ENCODE measurements at places on chromosomes 12 and 14. TPM values are rescaled to one million over a fixed set of nuclear protein-coding genes. Genes with fewer than 3 reads are reported as not detected.

- H3K36me3 ChIP-seq, result no peaks in the 10 kb centered on the region
- DNase-seq, result no peak
- H3K4me1 ChIP-seq, result no peaks in the 10 kb centered on the region
These were observed 391.5 kb downstream of the APAF1 start for GRCh38 chr12:99036566-99036965.

DNA sequence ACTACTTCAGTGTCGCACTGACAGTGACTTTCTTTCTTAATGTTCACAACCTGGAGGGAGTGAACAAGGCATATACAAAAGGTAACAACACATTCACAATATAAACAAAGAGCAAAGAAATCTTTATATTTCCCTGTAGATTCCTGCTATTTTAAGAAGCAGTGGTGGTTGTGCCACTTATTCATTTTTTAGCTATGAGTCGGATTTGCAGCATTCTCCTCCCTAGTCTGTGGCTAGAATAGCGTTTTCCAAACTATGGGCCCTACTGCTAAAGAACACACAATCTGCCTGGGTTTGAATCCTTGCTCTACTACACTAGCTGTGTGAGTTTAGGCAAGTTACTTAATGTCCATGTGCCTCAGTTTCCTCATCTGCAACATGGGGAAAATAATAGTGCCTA, 18.6 kb upstream of the MDM1 start:
- peaks cover 5% of the 10 kb centered on the region for H3K4me1 ChIP-seq
- H3K27ac ChIP-seq, result no peak overlapping the region
- no peak for DNase-seq
- no peak overlapping the region for H3K4me3 ChIP-seq

DNA sequence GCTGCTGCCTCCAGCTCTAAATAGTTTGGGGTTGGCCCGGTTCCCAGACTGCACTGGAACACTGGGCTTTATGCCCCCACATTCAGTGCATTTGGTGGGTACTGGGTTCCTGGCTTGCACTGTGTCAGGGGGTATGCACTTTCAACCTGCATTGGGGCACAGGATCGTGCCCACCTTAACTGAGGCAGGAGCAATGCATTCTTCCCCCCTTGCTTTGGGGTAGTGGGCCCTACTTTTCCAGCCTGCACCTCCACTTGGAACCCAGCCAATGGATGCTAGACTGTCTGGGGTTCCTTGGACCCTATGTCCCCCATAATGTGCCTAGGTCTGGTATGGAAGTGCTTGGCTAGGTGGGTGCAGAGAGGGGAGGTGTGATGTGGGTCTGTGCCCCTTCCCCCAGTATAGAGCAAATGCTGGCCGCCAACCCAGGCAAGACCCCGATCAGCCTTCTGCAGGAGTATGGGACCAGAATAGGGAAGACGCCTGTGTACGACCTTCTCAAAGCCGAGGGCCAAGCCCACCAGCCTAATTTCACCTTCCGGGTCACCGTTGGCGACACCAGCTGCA, 615 bp downstream of the TARBP2 start:
- H3K27me3 ChIP-seq, result peaks cover 2% of the 10 kb centered on the region
- peak overlapping the region; percentile 95 for H3K4me3 ChIP-seq
- peaks cover 12% of the 10 kb centered on the region for H3K36me3 ChIP-seq
- peak overlapping the region; percentile 98 for H3K27ac ChIP-seq
- no peak for DNase-seq

- no peak for DNase-seq
- no peak overlapping the region for H3K27ac ChIP-seq
- H3K36me3 ChIP-seq, result no peaks in the 10 kb centered on the region
- H3K4me1 ChIP-seq, result no peaks in the 10 kb centered on the region
- H3K27me3 ChIP-seq, result peaks cover 3% of the 10 kb centered on the region
These were observed 64.2 kb upstream of the PYGL start for GRCh38 chr14:51008446-51008845.

DNA sequence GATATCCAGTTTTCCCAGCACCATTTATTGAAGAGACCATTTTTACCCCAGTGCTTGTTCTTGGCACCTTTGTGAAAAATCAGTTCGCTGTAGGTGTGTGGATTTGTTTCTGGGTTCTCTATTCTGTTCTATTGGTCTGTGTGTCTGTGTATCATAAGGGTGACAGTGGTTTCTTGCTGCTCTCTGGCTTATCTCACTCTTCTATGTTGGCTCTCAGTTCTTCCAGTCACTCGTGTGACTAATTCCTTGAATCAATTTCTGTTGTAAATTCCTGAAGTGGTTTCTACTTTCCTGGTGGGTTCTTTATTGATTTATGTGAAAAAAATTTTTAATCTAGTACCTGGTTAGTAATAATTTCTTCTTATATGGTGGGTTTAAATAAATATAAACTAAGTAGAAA, 58.3 kb downstream of the OTOGL start:
- H3K36me3 ChIP-seq, result peaks cover 2% of the 10 kb centered on the region
- H3K4me3 ChIP-seq, result no peak overlapping the region
- H3K27ac ChIP-seq, result no peak overlapping the region
- DNase-seq, result no peak
- H3K4me1 ChIP-seq, result peaks cover 23% of the 10 kb centered on the region
- peaks cover 4% of the 10 kb centered on the region for H3K27me3 ChIP-seq

DNA sequence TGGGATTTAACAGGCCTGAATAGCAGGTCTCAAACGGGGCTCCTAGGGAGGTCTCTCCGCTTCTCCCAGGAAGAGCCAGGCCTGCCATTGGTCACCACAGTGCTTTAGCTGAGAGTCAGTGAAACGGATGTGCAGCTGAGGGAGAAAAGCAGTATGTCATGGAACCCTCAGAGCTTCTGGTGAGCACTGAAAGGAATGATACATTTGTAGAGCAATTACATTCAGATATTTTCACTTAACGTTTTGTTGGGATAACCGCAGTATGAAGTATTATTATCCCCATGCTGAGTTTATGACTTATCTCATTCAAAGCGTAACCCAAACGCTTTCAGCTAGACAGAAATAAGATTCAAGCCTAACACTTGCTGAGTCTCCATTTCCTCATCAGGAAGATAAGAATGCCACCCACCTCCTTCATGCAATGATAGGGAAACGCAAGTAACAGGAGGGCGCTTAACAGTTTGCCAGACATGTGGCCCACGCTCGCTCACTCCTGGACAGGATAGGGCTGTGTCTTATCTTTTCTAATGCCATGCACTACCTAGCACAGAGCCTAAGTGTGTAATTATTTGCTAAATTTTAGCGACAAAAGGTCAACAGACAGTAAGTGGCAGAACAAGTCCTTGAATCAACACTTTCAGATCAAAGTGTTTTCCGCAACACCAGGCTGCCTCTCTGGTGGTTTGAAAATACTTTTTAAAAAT, 28.2 kb downstream of the DAD1 start:
- H3K27ac ChIP-seq, result peak overlapping the region; percentile 96
- H3K4me1 ChIP-seq, result peaks cover 94% of the 10 kb centered on the region
- H3K27me3 ChIP-seq, result peaks cover 2% of the 10 kb centered on the region
- H3K4me3 ChIP-seq, result peak overlapping the region; percentile 82
- peaks cover 25% of the 10 kb centered on the region for H3K36me3 ChIP-seq

- no peaks in the 10 kb centered on the region for H3K4me1 ChIP-seq
- H3K27me3 ChIP-seq, result no peaks in the 10 kb centered on the region
- DNase-seq, result no peak
- H3K36me3 ChIP-seq, result no peaks in the 10 kb centered on the region
- H3K4me3 ChIP-seq, result no peak overlapping the region
- H3K27ac ChIP-seq, result no peak overlapping the region
These were observed 144.8 kb downstream of the PIWIL1 start for GRCh38 chr12:130482448-130482847.

GRCh38 chr14:35814371-35815005, 5.4 kb upstream of the RALGAPA1 start:
- no peaks in the 10 kb centered on the region for H3K27me3 ChIP-seq
- peaks cover under 1% of the 10 kb centered on the region for H3K4me1 ChIP-seq
- no peak overlapping the region for H3K27ac ChIP-seq
- H3K4me3 ChIP-seq, result no peak overlapping the region
- DNase-seq, result peak; percentile 67

GRCh38 chr12:48924617-48925303, 532 bp downstream of the FKBP11 start:
- peak; percentile 38 for DNase-seq
- H3K4me3 ChIP-seq, result peak overlapping the region; percentile 89
- H3K27ac ChIP-seq, result peak overlapping the region; percentile 81
- H3K27me3 ChIP-seq, result no peaks in the 10 kb centered on the region

GRCh38 chr14:103019826-103020225, 37.5 kb downstream of the CDC42BPB start:
- peaks cover 2% of the 10 kb centered on the region for H3K4me1 ChIP-seq
- H3K27ac ChIP-seq, result no peak overlapping the region
- DNase-seq, result no peak
- H3K36me3 ChIP-seq, result no peaks in the 10 kb centered on the region
- peaks cover 4% of the 10 kb centered on the region for H3K27me3 ChIP-seq

- peaks cover 14% of the 10 kb centered on the region for H3K4me1 ChIP-seq
- H3K27ac ChIP-seq, result no peak overlapping the region
- peaks cover 51% of the 10 kb centered on the region for H3K27me3 ChIP-seq
- H3K36me3 ChIP-seq, result no peaks in the 10 kb centered on the region
These were observed 1.8 kb downstream of the KCNA1 start for GRCh38 chr12:4911316-4911994.

DNA sequence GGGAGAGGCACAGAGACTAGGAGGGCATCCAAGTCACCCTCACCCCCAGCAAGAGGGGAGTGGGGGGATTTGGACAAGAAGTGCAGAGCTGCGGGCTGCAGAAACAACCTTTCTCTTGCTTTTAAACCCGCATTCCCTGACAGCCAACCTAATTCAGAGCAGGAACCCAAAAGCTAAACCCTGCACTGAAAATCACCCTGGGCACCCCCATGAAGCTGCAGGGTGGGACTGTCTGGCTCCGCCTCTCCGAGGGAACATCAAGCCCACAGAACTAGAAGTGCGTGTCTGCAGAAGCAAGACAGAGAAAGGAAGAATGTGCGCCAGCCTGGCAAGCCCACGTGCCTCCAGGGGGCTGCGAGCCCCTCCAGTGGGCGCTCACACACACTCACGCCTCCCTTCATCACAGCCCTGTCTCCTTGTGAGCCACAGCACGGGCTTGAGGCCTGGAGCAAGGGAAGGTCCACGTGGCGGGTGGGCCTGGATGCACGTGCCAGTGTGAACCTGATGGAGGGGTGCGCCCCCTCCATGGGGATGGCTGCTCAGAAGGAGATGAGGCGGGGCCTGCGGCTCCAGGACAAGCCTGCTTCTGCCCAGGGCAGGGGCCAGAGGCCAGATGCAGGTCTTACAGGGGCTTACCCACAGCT, 27.8 kb upstream of the PNMA1 start:
- H3K27ac ChIP-seq, result peak overlapping the region; percentile 86
- DNase-seq, result no peak
- H3K4me1 ChIP-seq, result peaks cover 68% of the 10 kb centered on the region
- H3K4me3 ChIP-seq, result peak overlapping the region; percentile 83
- H3K27me3 ChIP-seq, result no peaks in the 10 kb centered on the region

DNA sequence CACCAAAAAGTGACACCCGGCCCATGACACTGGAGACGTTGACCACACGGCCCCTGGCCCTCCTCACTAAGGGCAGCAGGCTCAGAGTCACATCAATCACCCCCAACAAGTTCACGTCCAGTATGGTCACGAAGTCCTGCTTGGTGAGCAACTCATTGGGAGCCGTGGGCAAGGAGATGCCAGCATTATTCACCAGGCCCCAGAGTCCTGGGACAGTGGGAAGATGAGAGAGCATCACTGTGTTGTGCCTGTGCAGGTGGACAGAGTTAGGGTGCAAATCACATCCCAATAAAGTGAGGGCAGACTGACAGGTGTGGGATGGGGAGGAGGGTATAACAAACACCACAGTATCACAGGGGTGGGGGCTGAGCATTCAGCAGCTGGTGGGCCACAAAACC, 2.5 kb downstream of the RDH16 start:
- H3K36me3 ChIP-seq, result no peaks in the 10 kb centered on the region
- peaks cover 2% of the 10 kb centered on the region for H3K27me3 ChIP-seq
- no peak overlapping the region for H3K4me3 ChIP-seq
- no peak overlapping the region for H3K27ac ChIP-seq
- H3K4me1 ChIP-seq, result no peaks in the 10 kb centered on the region
- no peak for DNase-seq

DNA sequence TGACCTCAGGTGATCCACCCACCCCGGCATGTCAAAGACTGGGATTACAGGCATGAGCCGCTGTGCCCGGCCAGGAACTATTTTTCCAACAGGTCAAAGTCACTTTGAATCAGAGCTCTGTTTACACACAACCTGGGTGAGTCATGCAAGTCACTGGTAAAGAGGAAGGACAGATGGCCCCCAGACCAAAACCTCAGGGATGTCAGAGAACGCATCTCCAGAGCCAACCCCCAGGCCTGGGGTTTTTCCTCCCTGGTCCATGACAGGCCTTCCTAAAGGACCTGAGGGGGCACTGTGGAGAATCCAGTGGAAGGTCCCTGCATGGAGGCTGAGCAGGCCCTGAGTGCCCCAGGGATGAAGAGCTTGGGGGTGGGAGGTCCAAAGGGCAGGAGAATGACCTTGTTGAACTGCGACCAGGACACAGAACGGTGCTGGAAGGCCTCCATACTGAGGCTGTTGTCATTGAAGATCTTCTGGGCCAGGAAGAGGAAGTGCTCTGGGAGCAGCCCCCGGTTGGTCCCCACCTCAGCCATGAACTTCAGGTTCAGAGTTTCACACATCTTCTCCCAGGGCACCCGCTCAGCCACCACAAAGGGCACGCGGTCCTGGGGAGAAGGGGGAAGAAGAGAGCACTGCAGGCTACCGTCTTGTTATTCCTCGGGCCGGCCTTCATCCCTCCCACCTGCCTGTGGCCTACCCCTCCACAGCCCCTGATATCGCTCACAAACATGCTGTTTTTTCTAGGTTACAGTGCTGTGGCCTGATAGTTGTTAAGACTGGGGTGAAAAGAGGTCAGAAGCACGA, 9.1 kb downstream of the STAT6 start:
- DNase-seq, result no peak
- H3K27me3 ChIP-seq, result no peaks in the 10 kb centered on the region
- H3K36me3 ChIP-seq, result peaks cover 56% of the 10 kb centered on the region
- H3K4me3 ChIP-seq, result no peak overlapping the region
- H3K4me1 ChIP-seq, result peaks cover 7% of the 10 kb centered on the region
- H3K27ac ChIP-seq, result no peak overlapping the region

GRCh38 chr12:114687802-114688201, 3.8 kb upstream of the TBX3 start:
- no peak overlapping the region for H3K4me3 ChIP-seq
- H3K4me1 ChIP-seq, result peaks cover 13% of the 10 kb centered on the region
- H3K27ac ChIP-seq, result no peak overlapping the region
- DNase-seq, result no peak
- H3K36me3 ChIP-seq, result peaks cover 3% of the 10 kb centered on the region

DNA sequence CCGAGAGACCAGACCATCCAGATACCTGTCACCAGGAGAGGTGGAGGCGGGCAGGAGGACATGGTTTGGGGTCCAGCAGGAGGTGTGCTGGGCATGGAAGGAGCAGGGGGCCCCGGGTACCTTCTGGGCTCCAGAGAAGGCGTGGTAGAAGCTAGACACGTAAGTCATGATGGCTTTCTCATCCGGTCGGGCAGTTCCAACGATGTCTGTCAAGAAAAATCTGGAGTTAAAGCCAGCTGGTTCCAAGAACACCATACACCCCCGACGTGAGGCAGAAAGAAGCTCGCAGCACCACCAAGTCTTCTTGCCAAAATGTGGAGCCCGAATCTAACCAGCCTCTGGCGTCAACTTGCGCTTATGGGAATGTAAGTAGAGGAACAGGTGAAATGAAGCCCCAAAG, 76.7 kb downstream of the ACTN1 start:
- no peak overlapping the region for H3K27ac ChIP-seq
- H3K27me3 ChIP-seq, result peaks cover 6% of the 10 kb centered on the region
- peaks cover 19% of the 10 kb centered on the region for H3K4me1 ChIP-seq
- H3K4me3 ChIP-seq, result no peak overlapping the region
- peaks cover 10% of the 10 kb centered on the region for H3K36me3 ChIP-seq

CRIP1 gene
- total RNA-seq, result 97.1 TPM

KRT83 gene
- total RNA-seq, result not detected

VEZT gene
- 64.7 TPM for total RNA-seq

NPAS3 gene
- not detected for total RNA-seq

ZCRB1 gene
- 58.2 TPM for total RNA-seq
